Activated naive CD8-positive, alpha-beta T cell treated with anti-CD3 and anti-CD28 coated beads, Interleukin-2, amount 50 U/mL, for 16 hours (primary cell): ENCODE measurements at places on chromosomes 7 and 10.

DNA sequence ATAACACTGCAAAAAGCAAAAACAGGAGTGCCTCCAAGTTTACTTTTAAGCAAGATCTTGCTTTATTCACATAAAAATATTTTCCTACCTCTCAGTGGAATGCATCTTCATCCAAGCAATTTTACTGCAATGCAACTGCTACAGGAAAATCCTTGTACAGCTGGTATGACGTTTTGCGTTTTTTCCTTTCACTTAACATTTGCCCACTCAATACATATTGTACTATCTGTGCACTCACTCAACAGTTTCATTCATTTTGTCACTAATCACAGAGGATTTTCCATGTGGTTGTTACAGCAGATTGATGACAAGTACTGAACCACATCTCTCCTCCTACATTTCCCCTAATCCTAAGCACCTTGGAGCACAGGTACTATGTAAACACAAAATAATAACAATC is 222.0 kb upstream of the IMMP2L start:
- no peak for DNase-seq

GRCh38 chr7:68663392-68663791 is 934.9 kb upstream of the AUTS2 start:
- DNase-seq = no peak

DNA sequence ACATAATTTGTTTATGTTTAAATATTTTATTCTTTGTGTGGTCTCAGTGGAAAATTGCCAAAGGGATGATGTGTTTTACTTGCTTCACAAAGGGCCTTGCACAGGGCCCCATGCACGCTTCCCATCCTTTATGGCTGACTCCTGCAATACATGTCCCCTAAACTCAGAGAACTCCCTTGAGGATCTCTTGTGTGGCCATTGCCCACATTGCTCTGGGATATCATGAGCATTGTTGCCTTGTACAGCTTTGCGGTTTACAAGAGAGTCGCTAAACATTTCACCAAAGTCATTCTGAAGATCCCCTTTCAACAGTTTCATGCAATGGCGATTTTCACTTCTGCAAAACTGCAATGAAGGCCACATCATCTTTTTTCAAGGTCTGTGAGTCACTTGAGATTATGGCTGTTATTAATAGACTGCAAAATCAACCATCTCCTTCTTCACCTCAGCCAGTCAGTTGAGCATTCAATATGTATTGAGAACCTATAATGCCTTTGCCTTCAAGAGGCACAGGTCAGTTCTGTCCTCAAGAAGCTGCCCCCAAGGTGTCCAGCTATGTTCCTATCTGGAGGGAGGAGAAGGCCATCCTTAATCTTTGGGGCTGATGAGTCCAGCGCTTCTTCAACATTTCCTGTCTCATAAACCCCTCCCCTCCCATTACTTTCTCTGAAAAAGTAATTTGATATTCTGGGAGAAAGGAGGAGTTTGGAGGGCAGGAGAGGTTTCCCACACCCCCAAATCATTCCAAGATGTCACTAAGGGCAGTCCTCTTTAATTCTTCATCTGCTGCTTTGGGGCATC is 108.1 kb downstream of the CCDC71L start:
- DNase-seq = no peak

DNA sequence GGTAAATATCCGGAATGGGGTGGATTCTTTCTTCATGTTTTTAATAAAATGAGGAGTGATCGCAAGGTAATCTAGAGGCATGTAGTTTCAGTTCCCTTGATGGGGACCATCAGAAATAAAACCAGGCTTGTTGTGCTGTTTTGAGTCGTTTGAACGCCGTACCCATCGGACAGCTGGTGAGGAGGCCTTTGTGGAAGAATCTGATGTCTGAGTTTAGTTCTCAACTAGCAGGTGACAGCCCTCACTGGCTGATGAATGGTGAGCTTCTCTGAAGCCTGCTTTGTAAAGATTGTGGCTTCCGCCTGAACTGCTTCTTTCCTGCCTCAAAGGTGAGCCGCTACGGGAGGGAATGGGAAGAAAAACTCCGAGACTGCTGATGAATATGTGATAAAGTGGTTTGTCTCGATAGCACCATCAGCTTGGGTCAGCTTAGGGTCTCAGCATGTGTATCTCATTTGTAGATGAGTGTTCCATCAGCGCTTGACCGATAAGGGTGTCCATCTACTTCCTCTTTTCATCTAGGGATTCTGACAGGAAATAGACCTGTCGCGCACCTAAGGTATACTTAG is 977 bp downstream of the TMEM248 start:
- DNase-seq = no peak

DNA sequence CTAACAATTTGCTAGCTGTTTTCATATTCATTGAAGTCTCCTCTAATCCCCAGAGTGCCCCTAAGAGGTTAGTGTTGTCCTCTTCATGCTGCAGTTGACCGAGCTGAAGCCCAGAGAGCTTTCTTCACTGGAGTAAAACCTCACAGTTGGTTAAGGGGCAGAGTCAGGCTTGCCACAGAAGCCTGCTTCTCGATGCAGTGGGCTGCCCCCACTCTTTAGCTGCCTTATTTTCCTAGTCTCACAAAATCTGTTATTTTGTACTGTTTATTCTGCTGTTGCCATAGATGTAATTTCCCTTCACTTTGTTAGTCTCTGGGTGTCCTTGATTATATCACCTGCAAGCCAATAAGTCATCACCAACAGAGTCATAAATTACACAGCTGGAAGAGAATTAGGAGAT is 56.3 kb upstream of the ZPBP start:
- no peak for DNase-seq

GRCh38 chr7:18996583-18996982 is 120.9 kb downstream of the TWIST1 start:
- DNase-seq = no peak

DNA sequence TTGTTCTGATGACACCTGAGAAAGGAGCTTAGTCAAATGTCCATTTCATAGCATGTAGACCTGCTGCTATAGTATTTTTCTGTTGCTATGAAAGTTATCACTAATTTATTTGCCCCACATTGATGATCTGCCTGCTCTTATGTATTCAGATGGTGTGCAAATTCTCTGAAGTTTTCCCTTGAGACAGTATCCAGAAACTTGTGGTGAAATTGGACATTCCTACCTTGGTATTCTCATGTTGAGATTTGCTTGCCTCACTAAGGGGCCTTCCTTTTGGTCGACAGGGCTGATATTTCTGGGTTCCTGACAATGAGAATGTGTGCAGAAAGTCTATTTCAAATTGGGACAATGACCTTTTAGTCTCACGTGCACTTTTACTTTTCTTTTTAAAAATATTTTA is 253.2 kb upstream of the FZD8 start:
- no peak for DNase-seq

DNA sequence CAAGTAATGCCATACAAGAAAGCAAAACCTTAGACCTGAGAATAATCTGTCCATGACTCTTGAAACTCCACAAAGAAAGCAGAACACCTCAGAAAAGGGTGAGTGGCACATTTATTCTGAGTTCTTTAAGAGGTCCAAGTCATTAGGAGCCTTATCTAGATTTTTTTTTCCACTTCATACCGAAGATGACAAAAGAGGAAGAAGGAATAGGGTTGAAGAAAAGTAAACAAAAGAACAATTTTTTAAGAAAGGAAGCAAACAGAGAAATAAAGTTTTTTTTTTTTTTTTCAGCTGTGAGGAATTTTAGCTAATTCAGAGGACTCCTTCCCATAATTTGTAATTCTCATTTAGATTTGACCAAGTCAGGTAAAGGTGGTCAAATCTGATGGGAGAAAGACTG is 13.1 kb upstream of the MTPN start:
- no peak for DNase-seq

GRCh38 chr7:104106108-104106905 is 101.5 kb downstream of the ORC5 start:
- DNase-seq = no peak

GRCh38 chr10:104577163-104577562 is 63.9 kb upstream of the SORCS3 start:
- DNase-seq = no peak

DNA sequence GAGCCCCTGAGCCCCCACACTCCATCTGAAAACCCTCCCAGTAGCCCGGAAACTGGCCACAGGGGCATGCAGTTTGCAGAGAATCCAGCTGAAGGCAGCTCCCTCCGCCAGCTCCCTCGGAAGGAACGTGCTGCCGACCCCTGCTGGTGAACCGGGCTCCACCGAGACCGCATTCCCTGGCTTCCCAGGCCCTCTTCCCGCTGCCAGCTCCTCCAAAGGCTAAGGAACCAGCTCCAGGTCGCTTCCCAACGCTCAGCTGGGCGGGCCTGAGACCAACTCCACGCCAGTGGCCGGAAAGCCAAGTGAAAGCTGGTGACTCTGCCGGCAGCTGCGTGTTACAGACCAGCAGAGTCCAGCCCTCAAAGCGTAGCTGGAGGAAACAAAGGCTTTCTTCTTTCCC is 35.8 kb downstream of the GPER1 start:
- no peak for DNase-seq

DNA sequence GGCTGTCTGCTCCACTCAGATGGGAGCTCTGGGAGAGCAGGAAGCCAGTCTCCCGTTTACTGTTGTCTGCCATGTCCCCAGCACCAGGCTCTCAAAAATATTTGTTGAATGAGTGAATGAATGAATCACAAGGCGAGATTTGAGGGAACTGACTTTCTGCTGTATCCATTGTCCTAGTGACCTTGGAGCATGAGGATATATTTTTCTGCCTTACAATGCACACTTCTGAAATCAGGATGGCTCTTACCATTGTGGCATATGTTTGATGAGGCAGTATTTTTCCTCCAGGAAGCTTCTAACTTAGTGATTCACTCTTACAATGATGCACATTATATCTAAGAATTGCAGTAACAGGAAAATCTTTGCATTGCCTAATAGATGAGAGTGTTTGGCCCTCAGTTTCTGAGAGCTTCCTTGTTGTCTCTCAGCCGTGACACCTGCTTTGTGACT is 136.4 kb downstream of the RPS24 start:
- DNase-seq = no peak

- no peak for DNase-seq
Measured at GRCh38 chr7:47627580-47628283, 45.8 kb upstream of the TNS3 start.

- no peak for DNase-seq
Measured at GRCh38 chr7:45174966-45175765, 17.6 kb downstream of the RAMP3 start.

DNA sequence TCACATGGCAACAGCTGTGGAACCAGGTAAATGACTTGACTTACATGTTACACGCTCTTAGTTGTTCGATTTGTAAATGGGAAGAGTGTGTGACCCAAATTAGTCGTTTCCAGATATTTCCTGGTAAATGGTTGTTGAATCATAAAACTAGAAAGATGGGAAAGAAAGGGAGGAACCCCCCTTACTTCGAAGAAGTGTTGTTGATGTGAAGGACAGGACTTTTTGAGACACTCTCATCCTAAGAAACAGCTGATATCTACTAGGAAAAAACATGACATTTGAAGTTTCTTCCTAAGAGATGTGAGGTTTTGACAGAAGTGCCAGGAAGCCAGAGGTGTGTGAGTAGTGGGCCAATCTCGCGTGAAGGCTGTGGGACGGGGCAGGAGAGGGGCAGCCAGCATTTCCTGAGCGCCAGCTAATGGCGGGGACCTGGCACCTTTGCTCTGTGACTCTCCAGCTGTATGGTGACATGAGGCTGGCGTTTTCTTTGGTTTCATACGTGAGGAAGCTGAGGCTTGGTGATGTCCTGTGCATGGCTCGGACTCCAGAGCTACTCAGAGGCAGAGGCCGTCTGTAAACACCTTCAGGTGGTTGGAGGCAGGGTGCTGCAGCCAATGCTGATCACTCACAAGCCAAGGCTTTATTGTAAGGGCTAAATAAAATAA is 53.7 kb downstream of the IKZF1 start:
- no peak for DNase-seq

GRCh38 chr10:126158133-126158892 is 230.0 kb downstream of the ADAM12 start:
- no peak for DNase-seq

- no peak for DNase-seq
Measured at GRCh38 chr10:79023240-79024162, 45.3 kb upstream of the ZMIZ1 start.

GRCh38 chr10:101818872-101819633 is 809 bp upstream of the OGA start:
- no peak for DNase-seq

DNA sequence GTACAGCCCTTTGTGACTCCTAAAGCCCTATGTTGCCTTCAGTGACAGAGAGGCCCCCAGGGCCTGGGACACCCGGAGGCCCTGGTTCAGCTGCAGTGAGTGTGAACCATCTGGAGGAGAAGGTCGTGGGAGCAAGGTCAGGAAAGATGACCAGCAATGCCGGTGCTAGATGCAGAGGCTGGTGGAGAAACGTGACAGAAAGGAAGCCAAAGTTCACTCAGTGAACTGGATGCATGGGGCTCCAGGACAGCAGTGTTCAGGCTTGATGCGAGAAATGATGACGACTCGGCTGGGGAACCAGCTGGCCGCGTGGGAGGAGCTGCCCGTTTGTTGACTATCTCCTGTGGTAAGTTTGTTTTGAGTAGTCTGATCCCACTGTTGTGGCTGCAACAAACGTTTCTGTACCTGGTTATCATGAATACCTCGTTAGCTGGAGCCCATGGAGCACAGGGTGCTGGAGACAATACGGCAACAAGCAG is 54.1 kb upstream of the MKRN1 start:
- no peak for DNase-seq

DNA sequence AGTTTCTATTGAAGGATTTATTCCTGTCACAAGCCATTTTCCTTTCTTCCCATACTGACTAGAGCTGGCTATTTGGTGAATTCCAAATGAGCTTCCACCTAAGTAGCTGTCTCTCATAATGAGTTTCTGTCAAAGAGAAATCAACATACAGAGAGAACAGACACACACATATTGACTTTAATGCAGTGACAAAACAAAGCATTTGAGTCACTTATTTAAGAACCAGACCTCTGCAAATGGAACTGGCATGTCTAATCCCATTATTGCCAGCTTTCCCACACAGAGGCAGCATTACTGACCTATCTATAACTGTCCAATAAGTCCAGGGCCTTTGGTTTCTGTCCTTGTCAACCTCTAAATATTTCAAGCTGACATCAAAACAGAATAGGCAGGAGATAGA is 179.3 kb upstream of the CSTF2T start:
- no peak for DNase-seq

DNA sequence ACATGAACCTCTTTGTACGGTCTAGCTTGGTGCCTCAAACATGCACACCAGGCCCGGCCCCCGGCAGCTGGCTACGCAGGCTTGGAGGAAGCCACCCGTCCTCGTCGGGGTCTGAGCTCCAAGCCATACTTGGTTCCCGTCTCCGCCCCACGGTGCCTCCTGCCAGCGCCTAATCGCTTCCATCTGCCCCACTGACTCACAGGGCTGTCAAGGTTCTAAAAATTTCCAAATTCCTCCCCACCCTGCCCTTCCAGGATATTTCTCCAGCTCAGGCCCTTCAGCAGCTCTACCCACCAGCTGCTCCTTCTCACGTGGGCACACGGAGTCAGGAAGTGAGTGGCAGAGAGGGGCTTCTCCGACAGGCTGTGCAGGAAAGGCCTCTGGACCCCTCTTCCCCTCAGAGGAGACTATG is 38.8 kb downstream of the TMEM270 start:
- no peak for DNase-seq

- no peak for DNase-seq
Measured at GRCh38 chr7:11491811-11492210, 340.2 kb downstream of the THSD7A start.

- DNase-seq = no peak
Measured at GRCh38 chr7:7099584-7100014, 82.7 kb upstream of the C1GALT1 start.

GRCh38 chr7:43925984-43926797 is at the start of gene UBE2D4:
UBE2D4 (plus strand) TSS chr7:43926436; CDS start chr7:43926533, 97 bp downstream.
- DNase-seq = peak; percentile 76
